Suppressor macrophage (primary cell): ENCODE measurements at places on chromosomes 3 and 15.
A peak's percentile ranks its signal among the peaks of the same experiment; 100 is the strongest.

DNA sequence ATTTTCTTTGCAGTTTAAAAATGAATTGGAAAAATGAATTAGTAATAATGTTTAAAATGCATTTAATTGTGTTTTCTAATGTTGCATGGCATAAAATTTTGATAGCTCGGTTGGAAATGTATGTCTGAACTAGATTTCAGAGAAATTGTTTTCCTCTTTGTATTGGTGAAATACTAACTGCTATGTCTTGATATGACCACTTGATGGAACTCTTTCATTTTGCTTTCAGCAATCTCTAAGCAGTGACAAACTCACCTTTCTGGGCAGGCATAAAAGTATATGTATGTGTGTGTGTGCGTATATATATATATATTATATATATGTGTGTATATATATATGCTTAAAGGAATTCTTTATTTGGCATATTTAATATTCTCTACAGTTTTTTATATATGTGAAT, 239.3 kb upstream of the ZNF717 start:
- DNase-seq: no peak

DNA sequence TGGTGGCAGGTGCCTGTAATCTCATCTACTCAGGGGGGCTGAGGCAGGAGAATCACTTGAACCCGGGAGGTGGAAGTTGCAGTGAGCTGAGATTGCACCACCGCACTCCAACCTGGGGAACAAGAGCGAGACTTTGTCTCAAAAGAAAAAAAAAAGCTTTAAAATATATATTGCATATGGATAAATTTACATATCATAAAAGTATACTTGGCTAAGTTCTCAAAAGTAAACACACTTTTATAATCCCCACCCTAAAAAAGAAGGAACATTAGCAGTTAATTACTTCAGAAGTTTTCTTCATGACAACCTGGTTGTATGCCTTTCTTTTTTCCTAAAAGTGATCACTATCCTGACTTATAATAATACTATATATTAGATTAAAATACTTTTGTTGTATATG, 369.1 kb upstream of the TPRG1 start:
- no peak for DNase-seq

DNA sequence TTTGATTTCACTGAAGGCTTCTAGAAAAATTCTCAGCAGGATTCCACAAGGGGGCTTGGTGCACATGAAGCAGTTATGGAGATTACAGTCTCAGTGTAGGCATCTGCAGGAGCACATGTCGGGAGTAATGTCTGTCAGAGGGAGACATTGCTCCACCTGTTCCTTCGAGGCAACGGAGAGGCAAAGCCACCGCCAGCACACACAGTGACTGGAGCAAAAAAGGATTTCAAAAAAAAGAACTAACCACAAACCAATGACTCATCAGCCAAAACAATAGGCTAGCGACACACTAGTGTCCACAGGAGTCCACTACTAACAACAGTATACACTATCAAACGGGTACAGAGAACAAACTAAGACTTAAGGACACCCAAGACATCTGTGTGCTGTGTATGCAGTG, 68.9 kb downstream of the NPTN start:
- peak; percentile 38 for DNase-seq

- DNase-seq: no peak
Observed at GRCh38 chr3:188305220-188305619, 151.3 kb downstream of the LPP start.

GRCh38 chr3:13626396-13626795, 77.5 kb downstream of the FBLN2 start:
- DNase-seq: no peak

DNA sequence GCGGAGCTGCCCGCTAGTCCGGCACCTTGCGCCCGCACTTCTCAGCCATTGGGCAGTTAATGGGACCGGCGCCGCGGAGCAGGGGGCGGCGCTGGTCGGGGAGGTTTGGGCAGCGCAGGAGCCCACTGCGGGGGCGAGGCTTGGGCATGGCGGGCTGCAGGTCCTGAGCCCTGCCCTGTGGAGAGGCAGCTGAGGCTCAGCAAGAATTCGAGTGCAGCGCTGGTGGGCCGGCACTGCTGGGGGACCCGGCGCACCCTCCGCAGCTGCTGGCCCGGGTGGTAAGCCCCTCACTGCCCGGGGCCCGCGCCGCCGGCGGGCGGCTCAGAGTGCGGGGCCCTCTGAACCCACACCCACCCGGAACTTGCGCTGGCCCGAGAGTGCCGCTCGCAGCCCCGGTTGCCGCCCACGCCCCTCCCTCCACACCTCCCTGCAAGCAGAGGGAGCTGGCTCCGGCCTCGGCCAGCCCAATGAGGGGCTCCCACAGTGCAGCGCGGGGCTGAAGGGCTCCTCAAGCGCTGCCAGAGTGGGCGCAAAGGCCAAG, 835.0 kb downstream of the TBL1XR1 start:
- no peak for DNase-seq

DNA sequence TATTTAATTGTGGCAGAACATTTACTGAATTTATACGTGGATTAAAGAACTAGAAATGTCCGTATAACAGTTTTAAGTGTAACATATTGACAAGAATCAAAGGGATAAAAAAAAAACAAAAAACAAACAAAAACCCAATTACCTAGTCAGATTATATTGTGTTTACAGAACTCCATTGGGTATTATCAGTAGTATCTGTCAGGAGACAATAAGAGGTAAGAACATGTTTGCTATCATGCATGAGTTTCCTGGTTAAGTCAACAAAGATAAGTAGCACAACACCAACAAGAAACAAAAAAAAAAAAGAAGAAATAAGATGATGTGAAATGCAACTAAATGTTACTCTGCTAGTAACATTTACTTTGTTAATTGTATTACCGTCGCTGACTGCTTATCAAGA, 570.6 kb downstream of the ZBBX start:
- DNase-seq: no peak

- peak; percentile 92 for DNase-seq
Observed at GRCh38 chr3:171564748-171565480, 104.7 kb upstream of the TNIK start.

DNA sequence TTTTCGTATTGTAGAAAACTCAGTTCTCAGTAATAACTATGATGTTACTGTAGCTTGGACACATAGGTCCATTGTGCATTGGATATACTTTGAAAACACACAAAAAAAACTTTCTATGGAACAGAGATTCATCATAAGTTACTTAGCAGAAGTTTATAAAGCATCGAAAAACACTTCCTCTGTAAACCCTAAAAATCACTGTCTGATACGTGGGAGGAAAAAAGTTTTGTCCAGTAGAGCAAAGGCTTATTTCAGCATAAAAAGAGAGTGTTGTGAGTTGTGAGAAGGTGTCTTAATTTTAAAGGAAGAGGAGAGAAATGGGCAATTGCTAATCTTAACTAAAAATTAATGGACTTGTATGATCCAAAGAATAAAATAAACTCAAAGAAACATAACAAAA, 64.8 kb downstream of the OSTN start:
- DNase-seq: no peak

DNA sequence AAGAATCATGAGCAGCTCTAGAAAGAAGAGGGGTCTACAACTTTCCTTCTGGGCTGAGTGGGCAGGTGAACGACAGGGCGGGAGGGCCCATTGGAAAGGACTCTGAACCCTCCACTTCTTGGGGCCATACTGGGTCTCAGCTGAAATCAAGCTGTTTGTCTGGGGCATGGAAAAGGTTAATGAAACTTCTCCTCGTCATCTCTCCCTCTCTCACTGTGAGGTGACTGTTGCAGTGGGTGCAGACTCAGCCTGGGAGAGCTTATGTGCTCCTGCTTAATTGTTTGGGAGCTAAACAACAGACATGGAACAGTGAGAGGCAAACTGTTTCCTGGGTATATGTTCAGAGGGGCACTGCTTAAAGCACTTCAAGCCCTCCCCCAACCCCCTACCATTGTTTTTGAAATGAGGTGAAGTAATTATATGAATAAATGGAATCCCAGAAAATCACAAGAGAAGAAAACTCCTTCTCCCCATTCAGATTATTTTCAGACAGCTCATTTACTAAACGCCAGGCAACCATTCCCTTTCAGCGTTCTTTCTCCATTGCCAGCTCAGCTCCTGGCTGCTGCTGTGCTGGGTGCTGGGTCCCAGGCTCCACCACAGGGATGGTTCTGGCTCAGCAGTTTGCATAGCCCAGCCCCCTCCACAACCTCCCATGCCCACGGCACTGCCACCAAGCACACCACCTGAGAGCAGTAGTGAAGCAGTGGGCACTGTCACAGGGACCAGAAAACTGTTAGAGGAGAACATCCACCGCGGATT, 444.9 kb upstream of the TBL1XR1 start:
- no peak for DNase-seq

GRCh38 chr3:158961471-158961870, 159.6 kb downstream of the MFSD1 start:
- DNase-seq: no peak

DNA sequence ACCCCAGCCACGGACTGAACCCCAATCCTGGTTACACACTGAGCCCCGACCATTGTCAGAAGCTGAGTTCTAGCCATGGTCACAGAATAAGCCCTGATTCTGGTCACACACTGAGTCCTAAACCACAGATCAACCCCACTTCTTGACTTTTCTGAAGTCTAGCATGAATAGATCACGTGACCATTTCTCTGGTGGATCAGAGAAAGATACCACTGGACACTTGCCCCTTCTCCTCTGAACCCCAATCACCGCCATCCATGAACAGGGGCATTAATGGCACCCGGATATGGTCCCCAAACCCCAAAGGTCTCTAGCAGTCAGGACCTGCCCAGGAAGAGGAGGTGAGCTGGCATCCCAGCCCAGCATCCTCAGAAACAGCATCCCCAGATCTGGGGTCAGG, 9.1 kb downstream of the HCN4 start:
- DNase-seq: no peak

GRCh38 chr3:109023167-109023566, 69.5 kb upstream of the GUCA1C start:
- no peak for DNase-seq

GRCh38 chr3:129040579-129041300, 19.8 kb upstream of the GP9 start:
- no peak for DNase-seq

DNA sequence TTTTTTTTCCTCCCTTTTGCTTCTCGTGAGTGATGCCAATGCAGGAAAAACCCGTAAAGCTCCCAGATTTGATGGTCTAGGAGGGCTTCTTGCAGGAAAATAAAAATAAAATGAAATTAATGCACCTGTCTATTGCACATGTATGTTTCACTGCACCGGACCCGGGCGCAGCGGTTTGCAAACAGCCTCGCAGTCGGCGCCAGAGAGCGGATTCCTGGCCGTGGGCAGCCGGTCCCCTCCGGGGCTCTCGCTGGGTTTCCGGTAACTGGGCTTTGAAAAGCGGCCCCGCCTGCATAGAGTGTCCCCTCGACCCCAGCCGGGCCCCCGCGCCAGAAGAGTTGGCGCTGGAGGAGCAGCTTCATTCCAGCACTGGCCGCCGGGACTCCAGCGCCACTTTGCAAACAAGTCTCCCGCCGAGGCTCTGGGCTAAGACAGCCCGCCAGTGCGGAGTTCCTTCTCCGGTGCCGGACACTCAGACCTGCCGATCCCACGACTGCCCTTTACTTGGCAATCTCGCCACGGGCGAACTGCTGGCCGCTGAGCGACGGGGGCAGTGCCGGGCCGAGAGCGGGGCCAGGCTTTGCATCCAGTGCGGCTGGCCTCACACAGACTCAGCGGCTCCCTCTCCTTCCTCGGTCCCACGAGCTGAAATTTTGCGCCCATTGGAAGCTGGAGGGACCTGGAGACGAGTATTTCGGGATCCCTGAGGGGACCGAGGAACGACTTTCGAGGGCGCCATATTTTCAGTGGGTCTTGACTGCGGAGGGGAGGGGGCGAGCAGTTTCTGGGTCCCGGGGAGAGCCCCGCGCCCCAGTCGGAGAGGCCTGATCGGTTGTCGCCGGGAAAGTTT, 225.9 kb upstream of the C2CD4B start:
- peak; percentile 52 for DNase-seq

DNA sequence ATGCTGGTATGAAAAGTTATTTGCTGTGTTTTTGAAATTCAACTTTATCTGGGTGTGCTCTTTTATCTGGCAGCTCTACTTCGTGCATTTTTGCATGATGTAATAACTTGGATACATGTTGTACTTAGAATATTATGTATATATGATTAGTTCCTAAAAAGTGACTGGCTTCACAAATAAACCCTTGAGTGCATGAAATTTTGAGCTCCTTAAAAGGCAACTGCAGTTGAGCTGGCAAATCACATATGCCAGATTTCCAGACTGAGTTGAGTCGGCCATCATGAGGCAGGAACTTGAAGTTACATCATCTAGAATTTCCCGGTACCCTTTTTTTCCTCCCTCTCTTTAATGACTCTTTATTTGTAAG, 162.5 kb downstream of the FNDC3B start:
- DNase-seq: peak; percentile 54

DNA sequence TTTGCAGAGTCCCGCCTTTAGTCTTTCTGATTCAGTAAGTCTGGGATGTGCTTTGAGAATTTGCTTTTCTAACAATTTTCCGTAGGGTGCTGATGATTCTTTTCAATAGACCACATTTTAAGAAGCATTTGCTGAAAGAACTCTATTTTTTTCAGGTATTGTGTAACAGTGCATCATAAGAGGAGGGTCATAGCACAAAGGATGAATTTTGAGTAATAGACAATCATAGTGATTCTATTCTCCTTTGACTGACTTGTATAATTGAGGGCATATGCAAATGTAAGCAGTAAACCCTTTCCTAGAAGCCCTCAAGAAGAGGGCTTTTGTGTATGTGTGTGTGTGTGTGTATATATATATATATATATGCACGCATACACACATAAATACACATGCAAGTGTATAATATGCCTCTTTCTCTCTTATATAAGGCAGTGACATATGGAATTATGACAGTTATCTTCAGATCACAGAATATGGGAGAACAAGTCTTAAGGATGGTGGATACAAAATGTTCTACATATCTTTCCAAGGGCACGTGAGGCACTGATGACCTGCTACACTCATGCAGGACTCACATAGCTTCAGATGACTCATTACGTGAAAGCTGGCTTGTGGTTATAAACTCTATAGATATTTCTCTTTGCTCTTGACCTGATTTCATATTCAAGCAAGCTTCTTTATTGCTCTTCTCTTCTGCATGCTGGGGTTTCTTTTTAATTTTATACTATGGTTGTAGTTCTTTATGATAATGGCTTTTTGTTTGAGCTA, 6.5 kb upstream of the PLSCR1 start:
- peak; percentile 58 for DNase-seq

DNA sequence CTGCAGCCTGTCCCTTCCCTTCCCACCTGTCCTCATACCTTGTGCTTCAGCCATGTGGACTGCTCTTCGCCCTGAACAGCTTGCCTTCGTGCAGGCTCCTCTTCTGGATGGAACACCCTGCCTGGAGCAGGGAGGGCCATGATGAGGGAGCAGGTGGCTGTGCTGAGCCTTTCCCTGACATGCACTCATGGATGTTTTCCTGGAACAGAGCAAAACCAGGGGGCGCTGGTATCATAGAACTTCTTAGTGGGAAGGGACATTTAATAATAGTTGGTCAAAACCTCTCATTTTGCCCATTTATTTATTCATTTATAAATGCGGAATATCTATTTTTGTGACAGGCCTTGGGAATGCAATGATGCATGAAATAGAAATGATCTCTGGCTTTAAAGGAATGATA, 149.3 kb downstream of the CACNA1D start:
- no peak for DNase-seq

GRCh38 chr15:77179541-77179998, 108.7 kb upstream of the TSPAN3 start:
- DNase-seq: peak; percentile 40

DNA sequence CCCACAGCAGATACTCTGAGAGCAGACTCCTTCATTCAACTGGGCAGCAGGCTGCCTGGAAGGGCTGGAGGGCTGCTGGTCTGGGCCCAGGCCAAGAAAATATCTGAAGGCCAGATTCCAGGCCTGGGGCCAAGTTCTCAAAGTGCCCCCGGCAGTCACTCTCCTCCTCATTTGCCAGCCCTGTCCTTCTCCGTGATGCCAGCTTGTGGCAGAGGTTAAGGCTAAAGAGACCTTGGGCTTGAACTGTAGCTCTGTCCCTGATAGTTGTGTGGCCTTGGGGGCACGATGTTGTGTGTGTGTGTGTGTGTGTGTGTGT, 39.0 kb downstream of the FAM3D start:
- DNase-seq: no peak
